ENCODE measurements at places on chromosomes 3 and 15. TPM values are rescaled to one million over a fixed set of nuclear protein-coding genes. Genes with fewer than 3 reads are reported as not detected.

GRCh38 chr3:135218782-135219181 lies 423.7 kb downstream of the EPHB1 start:
- DNase-seq, result no peak

The C2CD4A gene
- 0.40 TPM for total RNA-seq

DNA sequence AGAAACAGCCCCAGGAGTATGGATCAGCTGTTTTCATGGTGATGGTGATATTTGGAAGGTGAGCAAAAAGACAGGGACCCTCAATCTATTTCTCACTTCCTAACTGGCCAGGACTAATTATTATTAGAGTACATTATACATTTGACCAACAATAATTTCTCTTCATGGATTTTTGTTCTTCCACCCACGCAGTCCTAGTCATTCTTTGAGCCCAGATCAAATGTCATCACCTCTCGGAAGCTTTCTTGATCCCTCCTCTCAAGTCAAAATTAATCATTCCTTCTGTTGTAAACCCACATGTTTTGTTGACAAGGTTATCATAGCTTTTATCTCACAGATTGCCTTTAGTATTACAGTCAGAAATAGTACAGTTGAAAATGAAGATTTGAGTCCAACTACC lies 29.2 kb upstream of the PRICKLE2 start:
- no peak for DNase-seq

The SNUPN gene
- total RNA-seq, result 29.6 TPM

The CCR9 gene
- total RNA-seq, result 0.28 TPM

DNA sequence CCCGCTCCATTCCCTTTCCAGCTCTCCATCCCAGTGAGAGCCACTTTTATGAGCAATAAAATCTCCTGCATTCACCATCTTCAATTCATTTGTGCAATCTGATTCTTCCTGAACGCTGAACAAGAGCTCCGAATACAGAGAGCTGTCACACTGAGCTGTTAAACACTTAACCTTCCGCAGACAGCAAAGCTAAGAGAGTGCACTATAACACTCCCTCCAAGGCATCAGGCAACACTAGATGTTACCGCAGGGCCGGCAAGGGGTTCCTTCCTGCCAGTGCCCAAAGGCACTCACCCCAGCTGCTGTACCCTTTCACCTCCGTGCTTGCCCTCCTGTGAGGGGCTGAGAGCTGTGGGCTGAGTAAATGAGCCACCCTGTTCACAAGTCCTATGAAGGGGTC lies 85.6 kb downstream of the BCHE start:
- DNase-seq, result no peak

The CNTN3 gene
- not detected for total RNA-seq

DNA sequence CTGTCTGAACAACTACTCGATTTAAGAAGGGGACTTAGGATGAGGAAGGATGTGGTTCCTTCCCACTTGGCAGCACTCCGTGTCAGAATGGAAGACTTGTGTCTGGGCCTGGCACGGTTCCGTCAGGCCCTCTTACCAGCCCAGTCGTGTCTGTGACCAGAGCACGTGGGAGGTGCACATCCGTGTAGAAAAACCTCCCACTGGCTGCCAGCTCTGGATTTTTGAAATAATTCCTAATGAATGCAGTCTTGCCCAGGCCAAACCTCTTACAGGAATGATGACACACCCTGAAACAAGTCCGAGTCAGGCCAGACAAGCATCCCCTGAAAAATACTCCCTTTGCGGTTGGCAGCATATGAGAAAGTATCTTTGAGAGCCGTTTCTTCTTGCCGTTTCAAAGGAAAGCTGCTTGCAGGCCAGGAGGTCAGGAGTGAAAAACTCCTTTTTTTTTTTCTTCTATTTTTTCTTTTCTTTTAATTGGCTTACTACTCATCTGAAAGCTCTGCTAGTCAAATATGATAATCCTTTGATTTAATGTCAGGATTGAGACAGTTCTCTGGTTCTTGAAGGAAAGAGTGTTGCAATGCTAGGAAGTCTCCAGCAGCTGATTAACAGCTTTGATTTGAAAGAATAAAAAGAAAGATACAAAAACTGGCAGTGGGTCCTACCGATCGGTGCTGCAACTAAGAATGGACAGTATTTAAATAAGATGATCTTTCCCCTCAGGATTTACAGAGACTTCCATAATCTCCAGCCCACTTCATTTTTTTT lies 19.8 kb downstream of the IL1RAP start:
- DNase-seq, result no peak

DNA sequence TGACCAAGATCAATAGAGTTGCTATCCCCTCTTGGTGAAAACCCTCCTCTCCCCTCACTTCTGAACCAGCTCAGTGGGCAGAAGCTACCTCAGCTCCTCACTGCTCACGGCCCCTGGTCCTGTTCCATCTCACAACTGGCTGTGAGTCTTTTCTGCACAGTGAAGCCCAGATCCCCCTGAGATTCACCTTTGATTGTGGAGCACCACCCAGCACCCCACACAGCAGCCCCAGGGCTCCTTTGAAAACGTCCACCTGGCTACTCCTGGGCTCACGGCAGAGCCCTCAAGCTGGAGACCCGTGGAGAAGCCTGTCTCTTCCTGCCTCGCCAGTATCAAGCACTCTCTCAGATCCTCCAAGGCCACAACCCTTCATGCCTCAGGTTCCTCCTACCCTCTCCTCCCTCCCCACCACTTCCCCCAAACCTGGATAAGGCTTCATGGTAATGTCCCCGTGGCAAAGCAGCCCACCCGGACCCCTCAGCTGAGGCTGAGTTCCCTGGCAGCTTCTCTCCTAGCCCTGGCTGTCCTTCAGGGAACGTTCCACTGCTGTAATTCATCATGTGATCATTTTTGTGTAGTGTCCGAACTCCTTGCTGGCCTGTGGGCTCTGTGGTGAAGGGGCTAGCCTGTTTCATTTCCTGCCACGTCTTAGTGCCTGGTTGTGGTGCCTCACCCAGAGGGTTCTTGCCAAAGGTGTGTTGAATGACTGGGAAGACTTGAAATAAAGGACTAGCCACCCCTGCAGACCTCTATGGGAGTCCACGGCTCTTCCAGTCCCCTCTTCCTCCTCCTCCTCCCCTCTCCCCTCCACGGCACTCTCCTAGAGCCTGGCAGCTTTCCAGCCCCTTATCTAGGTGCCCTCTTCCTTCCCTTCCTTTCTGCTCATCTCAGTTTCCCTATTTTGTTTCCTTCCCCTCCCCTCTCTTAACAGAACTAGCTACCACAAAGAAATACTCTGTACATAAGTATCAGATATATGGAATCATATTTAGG lies 44.5 kb downstream of the KY start:
- DNase-seq, result no peak

Measured in activated CD4-positive, alpha-beta memory T cell treated with anti-CD3 and anti-CD28 coated beads, Interleukin-2, amount 10 ng/mL, durations not matched to agents 7 days and 5 days (primary cell).